Activated CD4-positive, alpha-beta T cell treated with anti-CD3 and anti-CD28 coated beads, Interleukin-2, amount 50 U/mL, for 24 hours (primary cell): ENCODE measurements at places on chromosomes 7 and 10.

- no peak for DNase-seq
Measured at GRCh38 chr10:113957013-113957412, 86.7 kb upstream of the ADRB1 start.

- no peak for DNase-seq
Measured at GRCh38 chr7:70907259-70908247, 224.4 kb upstream of the GALNT17 start.

DNA sequence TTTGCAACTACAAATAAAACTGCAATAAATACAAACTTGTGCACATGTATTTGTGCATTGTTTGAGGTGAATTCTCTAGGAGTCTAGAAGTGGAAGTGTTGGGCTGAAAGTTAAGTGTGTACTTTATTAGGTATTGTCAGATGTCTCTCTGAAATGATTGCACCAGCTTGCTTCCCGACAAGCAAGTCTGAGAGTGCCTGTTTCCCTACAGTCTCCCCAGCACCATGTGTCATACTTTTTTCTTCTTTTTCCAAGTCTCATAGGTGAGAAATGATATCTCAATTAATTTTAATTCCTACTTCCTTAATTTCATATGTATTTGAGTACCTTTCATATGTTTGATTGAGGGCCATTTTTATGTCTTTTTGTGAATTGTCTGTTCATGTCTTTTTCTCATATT is 336.2 kb downstream of the PAXIP1 start:
- no peak for DNase-seq

DNA sequence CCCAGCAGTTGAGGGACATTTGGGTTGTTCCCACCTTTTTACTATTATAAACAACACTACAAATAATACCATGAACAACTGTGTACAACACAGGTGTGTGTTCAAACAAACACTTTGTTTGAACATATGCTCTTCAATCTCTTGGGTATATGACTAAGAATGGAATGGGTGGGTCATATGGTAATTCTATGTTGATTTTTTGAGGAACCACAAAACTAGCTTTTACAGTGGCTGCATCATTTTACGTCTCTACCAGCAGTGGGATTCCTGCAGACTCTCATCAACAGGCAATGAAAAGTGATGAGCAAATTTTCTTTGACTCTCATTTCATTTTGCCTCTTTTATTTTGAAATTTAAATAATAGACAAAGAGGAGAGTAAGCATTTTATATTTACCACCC is 116.9 kb upstream of the KLF14 start:
- no peak for DNase-seq

GRCh38 chr10:105017116-105017515 is 376.0 kb downstream of the SORCS3 start:
- no peak for DNase-seq

DNA sequence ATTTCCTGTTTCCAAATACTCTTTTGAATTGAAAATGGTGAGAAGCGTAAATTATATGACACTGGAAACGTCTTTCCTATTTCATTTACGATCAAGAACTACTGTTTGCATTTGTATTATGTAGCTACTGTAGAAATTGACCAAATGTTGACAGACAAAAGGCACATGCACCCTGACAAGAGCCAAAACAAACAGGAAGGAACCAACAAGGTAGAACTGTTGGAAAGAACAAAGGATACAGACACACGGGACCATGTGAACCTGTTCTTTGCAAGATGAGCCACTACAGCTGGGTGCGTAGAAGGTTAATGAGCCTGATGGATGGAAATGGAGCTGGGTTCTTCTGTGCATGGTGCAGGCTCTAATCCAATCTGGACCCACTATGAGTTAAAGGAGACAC is 48.4 kb upstream of the FZD8 start:
- no peak for DNase-seq

- no peak for DNase-seq
Measured at GRCh38 chr7:151195616-151196450, 8.8 kb upstream of the ASB10 start.

GRCh38 chr10:124366343-124366742 is 52.4 kb downstream of the OAT start:
- DNase-seq = no peak
